Skeletal muscle tissue (tissue), 5 donors: ENCODE measurements at places on chromosomes 2 and 18. TPM values are rescaled to one million over a fixed set of nuclear protein-coding genes. Genes with fewer than 3 reads are reported as not detected.

Gene TMEM169
- total RNA-seq, result 1.6 TPM

Gene UGT1A6
- total RNA-seq, result 0.52 TPM

Gene CPLX4
- total RNA-seq, result not detected

Gene KCNJ13
- total RNA-seq, result not detected
